Naive thymus-derived CD4-positive, alpha-beta T cell (primary cell): ENCODE measurements at places on chromosomes 5 and 9. TPM values are rescaled to one million over a fixed set of nuclear protein-coding genes. Genes with fewer than 3 reads are reported as not detected.

SKP2 gene
- polyA plus RNA-seq, result 27.1 TPM

RICTOR gene
- 22.9 TPM for polyA plus RNA-seq

RNF20 gene
- 53.6 TPM for polyA plus RNA-seq

CDX1 gene
- polyA plus RNA-seq, result not detected

GCNT4 gene
- 2.9 TPM for polyA plus RNA-seq

HMCN2 gene
- polyA plus RNA-seq, result not detected

ZNF883 gene
- 1.4 TPM for polyA plus RNA-seq

EPB41L4B gene
- not detected for polyA plus RNA-seq

PHYHD1 gene
- polyA plus RNA-seq, result 5.1 TPM

ALAD gene
- polyA plus RNA-seq, result 31.4 TPM

IQGAP2 gene
- 19.0 TPM for polyA plus RNA-seq

GRM6 gene
- not detected for polyA plus RNA-seq

MACIR gene
- polyA plus RNA-seq, result 1.4 TPM

TRAF1 gene
- 3.7 TPM for polyA plus RNA-seq

ANKDD1B gene
- polyA plus RNA-seq, result 0.12 TPM

WNK2 gene
- not detected for polyA plus RNA-seq

NEUROG1 gene
- polyA plus RNA-seq, result not detected

EDIL3 gene
- polyA plus RNA-seq, result not detected

LTC4S gene
- 1.2 TPM for polyA plus RNA-seq

GFPT2 gene
- polyA plus RNA-seq, result not detected
